ENCODE measurements at places on chromosomes 16 and 17.

- DNase-seq, result no peak
Measured at GRCh38 chr16:78620291-78620690, 520.8 kb downstream of the WWOX start.

GRCh38 chr17:29766796-29767327, 144.2 kb upstream of the CORO6 start:
- no peak for DNase-seq

DNA sequence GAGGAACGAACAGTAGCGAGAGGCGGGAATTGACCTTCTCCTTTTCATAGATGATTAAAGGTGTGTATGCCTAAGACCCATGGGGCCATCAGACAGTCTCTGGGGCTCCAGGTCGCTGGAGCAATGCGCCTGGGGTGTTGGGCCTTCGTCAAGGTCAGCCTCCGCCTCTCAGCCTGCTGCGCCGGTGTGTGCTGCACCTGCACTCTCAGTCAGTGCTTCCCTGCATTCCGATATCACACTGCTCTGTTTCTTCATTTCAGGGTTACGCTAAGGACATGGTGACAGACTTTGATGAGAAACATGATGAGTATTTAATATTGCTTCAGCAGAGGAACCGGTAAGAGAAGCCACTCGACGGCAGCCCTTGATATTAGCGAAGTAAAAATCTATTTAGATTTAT, 68.2 kb downstream of the KATNIP start:
- DNase-seq, result no peak

DNA sequence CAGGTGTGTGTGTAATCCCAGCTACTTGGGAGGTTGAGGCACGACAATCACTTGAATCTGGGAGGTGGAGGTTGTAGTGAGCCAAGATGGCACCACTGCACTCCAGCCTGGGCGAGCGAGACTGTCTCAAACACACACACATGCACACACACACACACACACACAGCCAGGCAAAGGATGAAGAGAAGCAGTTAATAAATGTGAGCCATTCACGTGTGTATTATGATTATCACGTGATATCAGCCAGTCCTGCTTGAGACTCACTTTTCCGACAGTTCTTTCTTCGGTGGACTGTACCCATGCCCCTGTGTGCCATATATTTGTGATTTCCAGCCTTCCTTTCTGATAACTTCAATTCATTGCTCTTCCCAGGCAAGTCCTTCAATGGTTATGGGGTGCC, 119.3 kb downstream of the PRKCB start:
- DNase-seq, result no peak

DNA sequence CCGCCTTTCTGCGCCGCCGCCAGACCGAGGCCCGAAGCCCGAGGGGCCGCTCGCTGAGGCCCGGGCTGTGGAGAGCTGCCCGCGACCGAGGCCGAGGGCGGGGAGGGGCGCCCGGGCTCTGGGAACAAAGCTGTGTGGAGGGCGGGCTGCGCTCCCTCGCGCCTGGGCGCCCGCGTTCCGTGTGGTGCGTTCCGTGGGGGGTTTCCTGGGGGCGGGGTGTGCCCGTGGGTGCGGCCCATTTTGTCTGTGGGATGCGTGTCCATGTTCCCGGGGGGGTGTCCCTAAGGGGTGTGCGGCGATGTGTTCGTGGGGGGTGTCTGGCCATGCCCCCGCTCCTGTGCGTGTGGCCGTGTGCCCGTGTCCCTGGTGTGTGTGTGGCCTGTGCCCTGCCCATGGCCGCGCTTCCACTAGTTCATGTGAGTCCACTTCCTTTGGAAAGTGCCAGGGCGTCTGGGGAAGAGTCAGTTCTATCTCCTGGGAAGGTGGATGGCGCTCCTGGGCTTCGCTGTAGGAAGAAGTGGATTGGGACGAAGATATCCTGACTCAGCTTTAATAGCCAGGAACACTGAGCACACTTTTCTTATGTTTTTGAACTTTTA, 520 bp downstream of the JPT2 start:
- DNase-seq, result no peak

- DNase-seq, result no peak
Measured at GRCh38 chr17:40191237-40192208, 14.3 kb downstream of the RAPGEFL1 start.

- no peak for DNase-seq
Measured at GRCh38 chr16:27363246-27363632, 38.7 kb upstream of the IL21R start.

- DNase-seq, result no peak
Measured at GRCh38 chr17:77721846-77722160, 236.7 kb upstream of the TNRC6C start.

GRCh38 chr16:1468426-1468810, 6.4 kb downstream of the CLCN7 start:
- DNase-seq, result no peak

GRCh38 chr16:8173111-8173644, 417.1 kb downstream of the TMEM114 start:
- DNase-seq, result peak; percentile 7

- no peak for DNase-seq
Measured at GRCh38 chr17:69637446-69638156, 223.1 kb downstream of the MAP2K6 start.

- no peak for DNase-seq
Measured at GRCh38 chr16:81813648-81814047, 34.6 kb downstream of the PLCG2 start.

GRCh38 chr17:37607637-37608331, 1.4 kb downstream of the SYNRG start:
- no peak for DNase-seq

DNA sequence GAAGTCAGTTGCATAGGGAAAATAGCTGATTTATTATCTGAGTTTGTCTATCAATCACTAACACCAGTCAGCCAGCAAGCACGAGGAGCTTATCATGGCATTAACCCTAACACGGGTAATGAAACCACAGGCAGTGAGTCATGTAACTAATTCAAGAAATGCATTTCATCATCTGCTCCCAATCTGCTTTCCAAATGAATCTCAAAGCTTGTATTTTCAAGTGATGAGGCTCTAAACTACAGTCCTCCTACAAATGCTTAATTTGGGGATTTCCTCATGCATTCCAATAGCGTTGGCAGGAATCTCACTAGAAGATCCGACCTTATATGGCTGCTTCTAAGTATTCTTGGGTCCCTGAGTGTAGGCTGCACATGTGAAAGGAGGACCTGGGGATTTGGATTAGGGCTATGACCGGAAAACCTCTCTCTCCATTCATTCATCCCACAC, 118.4 kb upstream of the HSBP1 start:
- DNase-seq, result peak; percentile 38

GRCh38 chr17:56762144-56762543, 71.6 kb downstream of the C17orf67 start:
- no peak for DNase-seq

DNA sequence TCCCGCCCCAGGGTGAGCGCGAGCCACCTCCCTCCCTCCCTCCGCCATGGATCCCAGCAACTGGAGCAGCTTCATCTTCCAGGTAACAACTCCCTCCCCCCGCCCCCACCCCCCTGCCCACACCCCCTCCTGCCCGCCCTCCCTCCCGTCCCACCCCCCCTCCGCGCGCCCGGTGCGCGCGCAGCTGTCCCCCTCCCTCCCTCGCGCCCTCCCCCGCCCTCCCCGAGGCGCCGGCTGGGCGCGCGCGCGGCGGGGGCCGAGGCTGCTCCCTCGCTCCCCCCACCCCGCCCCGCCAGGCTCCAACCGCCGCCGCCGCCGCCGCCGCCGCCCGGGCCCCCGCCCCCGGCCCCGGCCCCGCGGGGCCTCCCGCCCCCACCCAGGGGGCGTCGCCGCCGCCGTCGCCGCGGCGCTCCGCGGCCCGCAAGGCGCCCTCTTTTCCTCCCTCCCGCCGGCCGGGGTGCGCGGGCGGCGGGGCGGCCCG, at the start of gene MAZ:
MAZ (plus strand) TSS at position 431 of the 481 bp plus-strand sequence. CDS start 173 bp downstream, outside the sequence.
- DNase-seq, result no peak

- DNase-seq, result no peak
Measured at GRCh38 chr17:72692676-72693075, 399.8 kb downstream of the SLC39A11 start.

- no peak for DNase-seq
Measured at GRCh38 chr17:64056269-64057005, 36.0 kb upstream of the ICAM2 start.

DNA sequence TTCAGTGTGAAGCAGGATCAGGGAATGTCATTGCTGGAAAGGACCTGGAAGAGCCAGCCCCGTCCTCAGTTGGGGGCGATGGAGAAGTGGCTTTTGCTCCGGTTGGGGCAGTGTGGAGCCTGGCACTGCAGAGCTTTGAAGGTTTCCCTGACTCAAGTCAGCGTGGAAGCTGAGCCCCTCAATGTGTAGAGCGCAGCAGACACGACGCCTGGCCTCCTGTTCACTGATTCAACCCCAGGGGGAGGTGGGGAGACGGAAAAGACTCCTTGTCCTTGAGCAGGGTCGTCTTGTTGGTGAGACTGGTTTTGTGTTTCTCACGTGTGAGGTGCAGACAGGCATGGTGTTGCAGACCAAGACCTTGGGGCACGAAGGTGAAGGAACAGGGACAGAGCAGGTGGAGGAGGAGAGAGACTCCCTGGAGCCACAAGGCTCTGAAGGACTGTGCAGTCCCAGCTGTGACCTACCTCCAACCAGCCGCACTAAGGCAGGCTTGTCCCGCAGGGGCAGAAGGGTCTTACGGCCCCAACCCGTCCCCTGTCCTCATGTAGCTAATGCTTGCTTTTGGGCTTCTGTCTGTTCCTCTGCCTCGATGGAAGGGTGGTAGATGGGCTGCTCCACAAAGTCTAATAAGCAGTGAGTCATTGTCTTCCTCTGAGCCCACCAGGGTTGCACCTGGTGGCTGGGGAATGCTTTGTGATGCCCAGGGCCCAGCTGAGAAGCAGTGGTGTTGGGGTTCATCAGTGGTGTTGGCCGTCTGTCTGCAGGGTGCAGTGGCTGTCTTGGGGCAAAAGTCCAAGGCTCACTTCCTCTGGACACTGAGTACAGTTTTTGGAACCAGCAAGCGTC, 47.8 kb downstream of the MPRIP start:
- DNase-seq, result no peak

GRCh38 chr17:80151333-80151732, 4.4 kb upstream of the EIF4A3 start:
- no peak for DNase-seq

GRCh38 chr17:14712611-14713021, 411.7 kb downstream of the HS3ST3B1 start:
- DNase-seq, result no peak

DNA sequence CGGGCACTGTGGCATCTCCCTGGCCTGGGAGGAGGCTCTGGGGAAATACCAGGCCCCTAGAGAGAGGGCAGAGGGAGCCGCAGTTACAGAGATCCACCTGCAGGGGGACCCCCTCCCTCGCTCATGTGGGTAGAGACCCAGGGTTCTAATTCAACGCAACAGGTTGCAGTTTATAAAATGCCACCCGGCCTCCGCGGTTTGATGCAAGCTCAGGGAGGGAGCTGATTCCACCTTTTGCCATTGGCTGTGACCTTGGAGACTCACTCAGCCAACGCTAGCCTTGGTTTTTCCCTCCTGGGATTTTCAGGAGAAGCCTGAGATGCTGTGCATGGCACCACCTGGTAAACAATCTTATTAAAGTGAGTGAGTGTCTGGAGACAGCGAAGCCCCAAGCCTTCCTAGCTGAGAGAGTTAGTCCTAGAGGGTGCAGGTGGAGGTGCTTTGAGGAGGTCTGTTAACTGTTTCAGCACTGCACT, 12.1 kb downstream of the TTLL6 start:
- no peak for DNase-seq

- peak; percentile 53 for DNase-seq
Measured at GRCh38 chr17:81553616-81554181, 1.5 kb upstream of the FAAP100 start.

GRCh38 chr17:75073618-75074047, 14.1 kb upstream of the SLC16A5 start:
- no peak for DNase-seq

- DNase-seq, result no peak
Measured at GRCh38 chr16:10332241-10332640, 53.6 kb upstream of the ATF7IP2 start.

DNA sequence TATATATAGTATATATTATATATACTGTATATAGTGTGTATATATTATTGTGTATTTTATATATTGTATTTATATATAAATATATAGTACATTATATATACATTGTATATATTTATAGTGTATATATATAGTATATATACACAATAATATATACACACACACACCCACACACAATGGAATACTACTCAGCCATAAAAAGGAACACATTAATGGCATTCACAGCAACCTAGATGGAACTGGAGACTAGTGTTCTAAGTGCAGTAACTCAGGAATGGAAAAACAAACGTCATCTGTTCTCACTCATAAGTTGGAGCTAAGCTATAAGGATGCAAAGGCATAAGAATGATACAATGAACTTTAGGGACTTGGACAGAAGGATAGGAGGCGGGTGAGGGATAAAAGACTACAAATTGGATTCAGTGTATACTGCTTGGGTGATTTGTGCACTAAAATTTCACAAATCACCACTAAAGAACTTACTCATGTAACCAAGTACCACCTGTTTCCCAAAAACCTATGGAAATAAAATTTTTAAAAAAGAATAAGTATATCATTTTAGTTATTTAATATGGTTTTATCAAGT, 201.9 kb upstream of the CDH11 start:
- DNase-seq, result no peak

GRCh38 chr16:82867485-82867884, 240.7 kb downstream of the CDH13 start:
- DNase-seq, result no peak

DNA sequence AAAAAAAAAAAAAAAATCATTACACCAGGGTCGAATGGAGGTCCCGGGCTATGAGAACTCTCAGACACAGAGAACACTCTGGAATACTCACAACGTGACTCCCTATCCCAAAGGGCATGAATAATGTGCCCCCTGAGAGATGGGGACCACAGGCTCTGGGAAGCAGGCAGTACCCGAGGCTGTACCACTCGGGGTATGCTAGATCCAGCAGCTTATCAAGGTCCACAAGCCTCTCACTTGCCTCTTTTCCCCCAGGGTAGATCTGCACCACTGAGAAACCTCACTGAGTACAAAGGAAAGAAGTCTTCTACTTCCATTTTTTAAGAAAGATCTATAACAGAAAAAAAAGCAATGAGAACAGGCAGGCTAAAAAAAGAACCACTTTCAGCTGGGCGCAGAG, 40.5 kb downstream of the WDR59 start:
- no peak for DNase-seq

DNA sequence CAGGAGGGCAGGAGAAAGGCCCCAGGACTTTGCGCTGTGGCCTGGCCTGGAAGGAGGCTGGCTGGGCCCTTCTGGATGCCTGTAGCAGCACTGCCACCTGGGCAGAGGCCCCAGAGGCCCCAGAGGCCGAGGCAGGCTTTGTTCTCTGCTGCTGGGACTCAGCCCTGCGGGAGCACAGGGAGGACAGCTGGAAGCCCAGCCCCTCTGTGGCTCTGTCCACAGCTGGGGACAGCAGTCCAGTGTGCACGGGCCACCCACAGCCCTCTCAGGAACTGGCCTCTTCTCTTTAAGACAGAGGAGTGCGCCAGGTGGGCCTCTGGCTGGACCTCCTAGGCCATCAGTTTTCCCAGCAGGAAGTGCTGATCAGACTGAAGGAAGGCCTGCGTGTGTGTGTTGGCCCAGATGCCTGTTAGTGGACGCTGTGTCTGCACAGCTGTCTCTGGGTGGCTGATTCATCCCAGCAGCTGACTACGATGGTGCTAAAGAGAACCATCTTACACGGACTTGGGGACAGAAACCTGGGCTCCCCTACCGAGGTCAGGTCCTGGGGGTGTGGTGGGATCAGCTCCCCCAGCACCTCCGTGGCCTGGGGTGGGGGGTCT, 26.9 kb upstream of the ZNF750 start:
- no peak for DNase-seq

GRCh38 chr16:67541391-67542263, 13.0 kb downstream of the RIPOR1 start:
- no peak for DNase-seq

GRCh38 chr16:57386381-57386951, 14.2 kb downstream of the CX3CL1 start:
- no peak for DNase-seq

Measured in keratinocyte (primary cell).